Activated CD8-positive, alpha-beta memory T cell treated with anti-CD3 and anti-CD28 coated beads for 48 hours (primary cell): ENCODE measurements at places on chromosomes 11 and 22.

GRCh38 chr11:122597511-122597910 lies 58.0 kb upstream of the UBASH3B start:
- no peak for DNase-seq

- no peak for DNase-seq
Measured at GRCh38 chr11:125426818-125427528, 69.1 kb downstream of the FEZ1 start.

- DNase-seq: no peak
Measured at GRCh38 chr22:37520776-37521191, 1.6 kb upstream of the CARD10 start.

- no peak for DNase-seq
Measured at GRCh38 chr11:126612671-126613070, 257.2 kb downstream of the ST3GAL4 start.

DNA sequence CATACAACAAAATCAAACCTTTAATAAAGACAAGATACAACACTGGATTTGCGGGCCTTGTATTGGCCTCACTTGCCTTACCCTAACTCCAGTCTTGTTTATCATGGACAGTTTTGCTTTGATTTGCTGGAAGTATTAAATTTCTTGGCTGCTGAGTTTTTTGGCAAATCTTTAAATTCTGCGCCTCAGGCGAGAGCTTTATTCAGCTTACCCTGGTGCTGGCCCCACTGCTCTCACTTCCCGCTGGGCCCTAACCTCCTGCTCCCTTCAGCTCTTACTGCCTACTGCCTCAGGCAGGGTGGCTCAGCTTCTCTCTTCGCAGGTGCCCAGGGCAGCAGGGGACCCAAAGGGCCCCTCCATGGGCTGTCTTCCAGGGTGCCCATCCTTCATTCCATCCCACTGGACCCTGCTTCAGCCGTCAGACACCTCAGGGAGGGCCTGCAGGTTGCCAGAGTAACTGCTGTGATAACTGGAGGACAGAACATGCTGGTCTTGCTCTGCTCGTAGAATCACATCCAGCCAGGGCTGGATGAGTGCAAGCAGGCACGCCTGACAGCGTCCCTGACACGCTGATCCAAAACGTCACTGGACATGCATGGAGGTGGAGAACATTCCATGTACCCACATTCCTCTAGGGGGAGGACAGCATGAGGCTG lies 45.7 kb upstream of the TUB start:
- DNase-seq: no peak

- no peak for DNase-seq
Measured at GRCh38 chr11:84580428-84580827, 1046.7 kb downstream of the DLG2 start.

DNA sequence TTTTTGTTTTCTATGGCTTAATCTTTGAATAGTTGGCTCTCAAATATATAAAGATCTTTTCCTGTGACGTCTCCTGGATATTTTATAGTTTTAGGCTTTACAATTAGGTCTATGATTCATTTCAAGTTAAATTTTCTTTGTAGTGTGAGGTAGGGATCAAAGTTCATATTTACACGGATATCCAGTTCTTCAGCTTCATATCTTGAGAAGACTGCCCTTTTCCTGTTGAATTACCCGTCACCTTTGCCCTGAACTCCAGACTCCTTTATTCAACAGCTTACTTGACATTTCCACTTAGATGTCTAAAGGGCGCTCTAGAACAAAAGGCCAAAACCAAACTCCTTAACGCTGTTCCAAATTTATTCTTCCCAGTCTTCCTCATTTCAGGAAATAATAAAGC lies 51.7 kb downstream of the TTC17 start:
- DNase-seq: no peak

DNA sequence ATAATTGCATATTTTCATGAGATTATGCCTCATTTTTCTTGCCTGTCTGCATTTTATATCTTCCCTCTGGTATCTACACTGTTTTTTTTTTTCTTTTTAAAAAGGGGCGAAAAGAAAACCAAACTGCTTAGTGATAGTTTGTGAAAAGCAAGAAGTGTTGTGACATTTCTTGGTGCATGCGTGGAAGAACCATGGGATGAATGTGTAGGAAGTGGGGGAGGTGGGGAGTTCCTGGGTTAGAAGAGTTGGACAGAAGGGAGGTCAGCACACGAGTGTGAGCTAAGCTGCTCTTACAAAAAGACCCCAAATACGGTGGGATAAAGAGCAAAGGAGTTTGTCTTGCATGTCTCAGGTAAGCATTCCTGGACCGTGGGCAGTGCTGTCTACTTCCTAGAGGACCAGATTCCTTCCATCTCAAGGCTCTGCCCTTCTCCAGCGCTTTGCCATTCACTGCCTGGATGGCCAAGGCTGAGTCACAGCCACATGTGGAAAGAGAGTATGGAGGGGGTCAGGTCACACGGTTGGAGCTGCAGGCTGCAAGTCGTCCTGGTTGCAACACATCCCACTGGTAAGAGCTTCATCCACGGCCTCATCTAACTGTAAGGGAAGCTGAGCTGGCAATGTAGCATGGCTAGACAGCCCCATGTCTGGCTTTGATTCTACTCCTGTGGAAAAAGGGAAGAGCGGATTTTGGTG lies 300.6 kb downstream of the DDX10 start:
- DNase-seq: no peak

- DNase-seq: no peak
Measured at GRCh38 chr11:2267851-2268728, 2.3 kb downstream of the ASCL2 start.

DNA sequence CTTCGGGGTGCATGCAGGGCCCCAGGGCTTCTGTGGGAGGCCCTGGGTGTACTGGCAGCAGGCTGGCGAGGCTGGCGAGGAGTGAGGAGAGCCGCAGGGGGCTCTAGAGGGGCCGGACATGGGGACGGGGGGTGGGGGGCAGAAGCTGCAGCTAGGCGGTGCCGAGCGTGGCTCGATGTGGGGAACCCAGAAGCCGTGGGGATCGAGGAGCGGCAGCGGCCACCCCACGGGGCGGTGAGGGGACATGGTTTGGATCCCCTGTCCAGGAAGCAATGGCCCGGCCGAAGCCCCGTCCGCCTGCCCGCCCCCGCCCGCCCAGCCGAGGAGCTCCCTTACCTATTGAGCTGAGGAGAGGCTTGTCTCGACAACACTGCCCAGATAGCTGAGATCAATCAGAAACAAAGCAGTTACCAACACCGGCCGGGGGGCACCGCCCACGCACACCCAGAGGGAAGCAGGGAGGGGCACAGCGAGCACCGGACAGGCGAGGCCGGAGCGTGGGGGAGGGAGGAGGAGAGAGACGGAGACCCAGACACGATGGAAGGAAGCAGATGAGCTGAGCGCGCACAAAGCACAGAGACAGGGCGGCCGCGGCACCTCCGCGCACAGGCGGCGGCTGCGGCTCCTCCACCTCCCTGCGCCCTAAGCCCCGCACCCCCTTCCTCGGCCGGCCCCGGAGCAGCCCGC lies 38.7 kb downstream of the IGSF9B start:
- no peak for DNase-seq

DNA sequence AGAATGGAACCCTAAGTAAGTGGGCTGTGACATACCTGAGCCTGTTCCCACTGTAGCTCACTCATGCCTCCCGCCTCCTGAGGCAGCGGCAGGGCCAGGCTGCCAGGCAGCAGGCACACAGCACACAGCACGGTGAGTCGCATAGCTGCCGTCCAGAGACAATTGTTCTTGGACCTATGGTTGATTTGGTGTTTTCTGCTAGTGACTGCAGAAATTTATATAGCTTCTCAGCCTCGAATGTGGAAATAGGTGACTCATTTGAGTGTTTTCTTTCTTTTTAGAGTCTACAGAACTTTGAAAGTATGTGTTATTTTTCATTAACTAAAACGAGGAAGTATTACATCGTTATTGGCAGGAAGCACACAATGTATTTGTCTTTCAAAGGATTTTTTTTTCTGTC lies at the start of gene MMP7:
Gene MMP7, minus strand, starts transcription at position 190 of the 400 bp plus-strand sequence. Its CDS starts 47 bp downstream, at position 143.
- DNase-seq: no peak

DNA sequence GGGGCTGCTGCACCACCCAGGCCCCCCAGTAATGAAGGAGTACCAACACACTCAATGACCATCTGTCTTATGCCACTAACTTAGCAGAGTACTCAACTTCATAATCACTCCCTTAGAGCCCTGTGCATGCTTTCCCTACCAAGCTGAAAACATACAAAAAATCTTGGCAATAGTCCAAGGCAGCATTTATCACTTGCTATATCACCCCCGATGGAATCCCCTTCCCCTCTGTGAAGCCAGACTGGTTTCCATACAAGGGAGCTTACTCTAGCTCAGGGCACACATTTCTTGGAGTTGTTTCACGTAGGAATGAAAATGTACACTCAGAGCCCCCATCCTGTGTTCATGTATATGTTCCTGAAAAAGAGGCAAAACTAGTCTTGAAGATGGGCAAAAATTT lies 301.3 kb upstream of the TENM4 start:
- DNase-seq: no peak

GRCh38 chr11:128532572-128533091 lies 54.7 kb downstream of the ETS1 start:
- DNase-seq: no peak

DNA sequence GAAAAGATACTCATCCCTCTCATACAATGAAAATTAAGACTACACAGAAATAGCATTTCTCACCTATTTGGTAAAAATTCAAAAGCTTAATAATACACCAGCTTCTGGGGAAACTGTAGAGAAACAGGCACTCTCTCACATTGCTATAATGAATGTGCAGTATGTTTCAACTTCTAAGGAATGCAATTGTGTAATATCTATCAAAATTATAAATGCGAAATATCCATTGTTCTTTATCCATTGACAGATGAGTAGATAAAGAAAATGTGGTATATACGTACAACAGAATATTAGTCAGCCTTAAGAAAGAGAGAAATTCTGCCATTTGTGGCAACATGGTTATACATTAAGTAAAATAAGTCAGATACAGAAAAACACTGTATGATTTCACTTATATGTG lies 101.4 kb upstream of the OR9G4 start:
- no peak for DNase-seq

- no peak for DNase-seq
Measured at GRCh38 chr11:75563978-75564552, 2.0 kb downstream of the SERPINH1 start.

GRCh38 chr11:67495234-67496005 lies 9.7 kb downstream of the PITPNM1 start:
- no peak for DNase-seq

- DNase-seq: no peak
Measured at GRCh38 chr11:41273908-41274307, 185.5 kb downstream of the LRRC4C start.

DNA sequence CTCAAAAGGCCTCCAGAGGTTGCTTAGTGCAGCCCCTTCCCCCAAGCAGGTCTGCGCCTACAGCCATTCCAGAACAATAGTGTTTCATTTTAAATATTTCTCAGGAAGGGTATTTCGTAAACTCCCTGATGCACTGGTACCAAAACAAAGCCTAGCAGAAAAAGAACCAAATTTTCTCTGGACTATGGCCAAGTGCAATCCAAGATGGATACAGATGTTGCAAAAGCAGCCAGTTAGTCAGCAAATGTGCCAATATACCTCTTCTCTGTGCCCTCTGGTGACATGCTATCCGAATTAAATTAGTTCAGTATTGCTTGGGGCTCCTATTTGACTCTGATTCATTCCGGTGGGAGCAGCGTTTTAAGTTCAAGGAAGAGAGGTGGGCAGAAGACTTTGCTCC lies 247.8 kb downstream of the NTM start:
- no peak for DNase-seq

DNA sequence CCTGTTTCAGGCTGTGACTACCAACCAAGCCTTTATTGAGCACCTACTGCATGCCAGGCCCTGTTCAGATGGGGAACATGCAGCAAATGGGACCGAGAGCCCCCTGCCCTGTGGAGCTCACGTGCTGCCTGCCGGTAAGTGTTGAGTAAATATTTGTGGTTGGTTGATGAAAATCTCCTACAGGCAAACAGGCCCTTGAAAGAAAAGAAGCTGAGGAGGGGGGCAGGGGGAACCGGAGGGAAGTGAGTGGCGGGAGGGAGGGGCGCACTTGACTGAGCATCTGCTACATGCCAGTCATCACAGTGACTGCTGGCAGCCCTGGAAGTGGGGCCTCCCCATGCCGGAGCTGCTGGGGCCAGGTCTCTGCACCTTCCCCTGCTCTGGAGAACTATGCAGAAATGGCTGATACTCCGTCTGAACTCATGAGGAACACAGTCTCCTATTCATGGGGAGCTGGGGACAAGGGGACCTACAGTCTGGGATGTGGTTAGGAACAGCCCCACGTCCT lies 34.2 kb downstream of the MACROD1 start:
- DNase-seq: no peak

GRCh38 chr11:130122141-130122575 lies 37.4 kb upstream of the ST14 start:
- no peak for DNase-seq

DNA sequence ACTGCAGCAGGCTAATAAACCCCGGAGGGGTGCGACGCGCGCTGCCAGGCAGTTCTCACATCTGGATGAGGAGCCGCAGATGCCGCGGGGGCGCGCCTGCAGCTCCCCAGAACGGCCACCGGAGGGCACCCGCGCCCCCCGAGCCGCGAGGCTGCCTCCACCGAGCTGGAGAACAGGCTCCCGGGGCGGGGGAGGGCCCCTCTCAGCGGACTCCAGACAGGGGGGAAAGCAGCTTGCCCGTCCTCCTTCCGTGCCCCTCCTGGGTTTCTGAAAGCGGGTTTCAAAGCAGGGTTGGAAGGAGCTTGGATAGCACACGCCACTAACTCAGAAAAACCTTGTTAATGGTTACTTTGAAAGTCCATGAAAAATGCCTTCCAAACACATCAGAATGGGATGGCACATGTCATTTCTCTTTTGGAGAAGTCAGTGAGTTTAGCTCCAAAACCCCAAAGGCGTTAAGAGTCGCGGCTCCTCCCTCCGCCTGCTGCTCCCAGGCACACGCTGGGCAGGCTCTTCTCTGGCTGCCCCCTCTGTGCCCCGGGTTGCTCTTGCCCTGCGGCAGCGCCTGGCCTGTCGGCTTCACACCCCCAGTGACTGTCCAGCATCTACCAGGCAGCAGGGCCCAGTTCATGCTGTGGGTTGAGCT lies 317.8 kb downstream of the NTM start:
- DNase-seq: no peak
